ENCODE measurements at places on chromosomes 5 and 9.

- no peak for DNase-seq
Measured at GRCh38 chr5:115487756-115488155, 56.8 kb downstream of the FEM1C start.

DNA sequence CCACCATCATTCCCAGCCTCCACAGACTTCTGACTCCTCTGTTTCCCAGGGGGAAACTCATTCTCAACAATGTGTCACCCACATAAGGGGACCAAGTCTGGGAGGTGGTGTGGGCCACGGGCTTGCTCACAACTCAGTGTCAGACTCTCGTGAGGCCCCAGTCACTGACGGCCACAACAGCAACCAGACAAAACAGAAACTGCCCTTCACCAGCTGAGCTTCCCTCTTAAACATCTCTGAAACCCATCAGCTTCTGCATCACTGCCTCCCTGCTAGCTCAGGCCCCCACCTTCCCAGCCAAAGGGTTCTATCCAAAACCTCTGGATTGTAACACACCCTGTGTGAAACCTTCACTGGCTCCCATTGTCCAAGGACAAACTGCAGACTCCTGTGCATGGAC is 273.4 kb downstream of the CDK5RAP2 start:
- DNase-seq = no peak

GRCh38 chr5:154236536-154237375 is 46.2 kb downstream of the GALNT10 start:
- no peak for DNase-seq

GRCh38 chr5:171713152-171713551 is 72.5 kb upstream of the SMIM23 start:
- no peak for DNase-seq

DNA sequence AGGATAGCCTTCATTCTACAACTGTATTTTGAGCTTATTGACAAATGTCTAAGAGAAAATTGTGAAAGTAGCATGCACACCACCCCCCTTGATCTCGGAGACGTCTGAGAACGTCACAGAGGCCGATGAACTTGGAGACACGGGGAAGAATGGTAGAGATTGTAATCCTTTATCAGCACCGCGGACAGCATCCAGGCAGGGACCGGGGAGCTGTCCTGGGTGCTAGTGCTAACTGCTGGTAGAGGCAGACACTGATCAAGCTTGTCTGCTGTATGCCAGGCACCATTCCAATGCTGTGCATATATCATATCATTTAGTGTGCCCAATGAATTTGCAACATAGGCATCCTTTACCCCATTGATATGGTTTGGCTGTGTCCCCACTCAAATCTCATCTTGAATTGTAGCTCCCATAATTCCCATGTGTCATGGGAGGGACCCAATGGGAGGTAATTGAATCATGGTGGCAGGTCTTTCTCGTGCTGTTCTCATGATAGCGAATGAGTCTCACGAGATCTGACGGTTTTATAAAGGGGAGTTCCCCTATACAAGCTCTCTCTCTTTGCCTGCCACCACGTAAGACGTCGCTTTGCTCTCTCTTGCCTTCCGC is 98.8 kb downstream of the LHX2 start:
- peak; percentile 8 for DNase-seq

DNA sequence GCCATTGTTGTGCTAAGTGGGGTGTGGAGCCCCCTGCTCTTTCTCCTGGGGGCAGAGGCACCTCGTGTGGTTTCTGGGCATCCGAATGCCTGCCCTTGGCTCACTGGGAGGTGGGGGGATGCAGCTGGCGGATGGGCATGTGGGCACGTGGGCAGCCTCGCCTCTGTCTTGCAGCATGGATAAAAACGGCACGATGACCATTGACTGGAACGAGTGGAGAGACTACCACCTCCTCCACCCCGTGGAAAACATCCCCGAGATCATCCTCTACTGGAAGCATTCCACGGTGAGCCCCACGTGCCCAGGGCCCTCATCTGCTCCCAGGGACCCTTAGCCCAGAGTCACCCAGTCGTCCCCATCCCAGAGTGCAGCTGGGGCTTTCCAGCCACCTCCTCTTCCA is 25.3 kb downstream of the PTGES2 start:
- DNase-seq = no peak

- DNase-seq = no peak
Measured at GRCh38 chr9:75064307-75065025, 23.5 kb downstream of the NMRK1 start.

GRCh38 chr9:114012126-114012525 is 66.0 kb downstream of the AMBP start:
- DNase-seq = no peak

DNA sequence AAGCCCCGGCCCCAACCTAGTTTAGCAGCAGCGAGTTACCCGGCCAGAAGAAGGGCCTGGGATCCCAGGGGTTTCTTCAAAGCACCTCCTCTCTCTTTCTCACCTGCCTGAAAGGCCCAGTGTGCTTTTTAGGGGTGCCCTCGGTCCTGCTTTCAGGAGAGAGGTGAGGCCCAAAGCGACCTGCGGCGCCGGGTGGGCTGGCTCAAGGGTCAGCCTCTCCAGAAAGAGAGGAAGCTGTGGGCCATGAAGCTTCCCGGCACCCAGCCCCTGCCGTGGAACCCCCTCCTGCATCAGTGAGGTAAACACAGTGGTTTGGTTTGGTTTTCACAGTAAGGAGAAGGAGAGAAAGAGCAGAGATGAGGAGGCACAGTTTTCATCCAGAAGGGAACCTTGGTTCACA is 4.3 kb downstream of the FOXB2 start:
- no peak for DNase-seq

GRCh38 chr9:21121595-21122251 is 19.9 kb downstream of the IFNW1 start:
- DNase-seq = no peak

DNA sequence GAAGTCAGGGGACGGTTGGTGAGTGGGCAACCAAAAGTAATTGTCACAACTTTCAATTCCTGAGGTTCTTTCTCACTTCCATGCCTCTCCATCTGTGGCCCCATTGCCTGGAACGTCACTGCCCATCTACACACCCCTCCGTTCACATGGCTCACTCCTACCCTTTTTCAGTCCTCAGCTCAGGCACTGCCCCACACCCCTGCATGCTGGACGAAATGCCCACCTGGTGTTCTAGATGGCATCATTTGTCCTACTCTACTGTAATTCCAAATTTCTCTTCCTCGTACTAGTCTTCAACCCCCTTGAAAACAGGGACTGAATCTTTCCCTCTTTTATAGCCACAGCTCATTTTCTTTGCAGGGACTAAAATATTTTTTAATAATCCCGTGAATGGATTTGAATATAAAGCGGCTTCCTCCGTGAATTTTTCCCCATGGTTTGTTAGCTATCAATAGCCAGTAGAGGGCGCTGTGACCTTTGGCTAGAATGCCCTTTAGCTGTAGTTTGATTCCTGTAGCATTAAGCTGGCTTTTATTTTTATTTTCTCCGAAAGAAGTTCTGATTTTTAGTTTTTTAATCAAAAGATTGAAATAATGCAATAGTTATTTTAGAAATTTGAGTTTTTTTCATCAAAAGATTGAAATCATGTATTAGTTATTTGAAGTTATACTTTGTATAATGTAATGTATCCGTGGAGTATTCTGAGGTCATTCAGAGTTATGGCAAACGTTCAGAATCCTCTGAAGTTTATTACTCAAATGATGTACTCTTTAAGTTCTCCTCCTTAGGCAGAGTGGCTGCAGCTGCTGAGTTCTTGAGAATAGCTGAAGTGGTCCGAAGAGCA is 232.1 kb downstream of the SH3GL2 start:
- no peak for DNase-seq

DNA sequence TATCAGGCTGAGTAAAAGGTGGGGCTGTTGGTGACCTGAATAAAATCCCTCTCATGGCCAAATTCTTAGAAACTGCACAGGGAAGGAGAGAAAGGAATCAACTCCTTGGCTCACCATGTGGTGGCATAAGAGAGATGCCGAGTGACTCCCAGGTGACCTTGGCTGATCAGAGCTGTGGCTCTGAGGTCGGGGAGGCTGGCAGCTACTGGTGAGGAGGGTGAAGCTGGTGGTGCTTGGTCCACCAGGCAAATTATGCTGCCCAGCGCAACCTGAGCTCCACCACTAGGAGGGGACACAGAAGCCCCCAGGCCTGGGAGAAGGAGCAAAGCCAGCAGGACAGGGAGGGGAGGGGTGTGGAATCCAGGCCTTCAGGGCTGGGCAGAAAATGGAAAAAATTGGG is 111.2 kb upstream of the IL12B start:
- no peak for DNase-seq

GRCh38 chr5:59081693-59082092 is 498.8 kb downstream of the RAB3C start:
- DNase-seq = no peak

DNA sequence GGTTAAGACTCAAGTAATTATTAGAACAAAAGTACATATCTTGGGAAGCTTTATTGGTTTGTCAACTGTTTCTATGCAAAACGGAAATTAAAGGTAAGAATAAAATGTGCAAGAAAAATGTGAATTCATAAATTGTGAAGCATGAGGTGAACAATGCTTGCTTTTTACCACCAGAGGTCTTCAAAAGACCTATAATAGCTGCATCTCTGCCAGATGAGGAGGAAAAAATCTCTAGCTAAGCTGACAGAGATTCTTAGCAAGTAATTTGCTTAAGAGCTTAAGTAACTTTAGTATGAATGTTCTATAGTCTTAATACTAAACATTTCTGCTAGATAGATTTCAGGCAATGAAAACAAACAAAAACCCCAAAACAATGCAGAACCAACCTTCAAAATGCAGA is 54.1 kb downstream of the MRPS30 start:
- DNase-seq = no peak

GRCh38 chr5:136087961-136088871 is 44.4 kb upstream of the SMAD5 start:
- no peak for DNase-seq

- no peak for DNase-seq
Measured at GRCh38 chr9:126937444-126937843, 22.9 kb downstream of the RALGPS1 start.

DNA sequence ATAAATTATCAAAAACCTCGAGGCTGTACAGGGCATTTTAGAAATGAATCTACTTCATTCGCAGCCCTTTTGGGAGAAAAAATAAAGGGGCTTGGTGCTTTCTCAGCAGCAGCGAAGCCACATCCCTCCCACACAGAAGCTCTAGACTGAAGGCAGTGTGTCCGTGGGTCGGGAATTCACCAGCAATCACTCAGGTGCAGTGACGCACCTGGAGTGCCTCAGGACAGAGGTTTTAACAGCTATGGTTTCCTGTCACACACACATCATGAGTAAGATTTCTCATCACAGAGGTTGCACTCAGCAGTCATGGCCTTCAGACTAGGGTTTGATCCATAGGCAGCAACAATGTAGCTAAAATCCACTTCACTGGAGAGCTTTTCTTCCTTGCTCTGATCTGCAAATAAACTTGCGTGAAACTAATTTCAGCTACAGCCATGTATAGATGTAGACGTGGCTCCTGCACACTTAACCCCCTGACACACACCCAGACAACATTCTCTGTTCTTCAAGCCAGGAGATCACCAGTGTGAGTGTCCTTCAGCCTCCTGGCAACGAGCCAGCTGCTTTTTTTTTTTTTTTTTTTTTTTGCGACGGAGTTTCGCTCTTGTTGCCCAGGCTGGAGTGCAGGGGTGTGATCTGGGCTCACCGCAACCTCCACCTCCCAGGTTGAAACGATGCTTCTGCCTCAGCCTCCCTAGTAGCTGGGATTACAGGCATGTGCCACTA is 34.8 kb downstream of the DYNC2I2 start:
- DNase-seq = no peak

GRCh38 chr5:178602752-178603151 is 12.6 kb upstream of the COL23A1 start:
- DNase-seq = no peak

DNA sequence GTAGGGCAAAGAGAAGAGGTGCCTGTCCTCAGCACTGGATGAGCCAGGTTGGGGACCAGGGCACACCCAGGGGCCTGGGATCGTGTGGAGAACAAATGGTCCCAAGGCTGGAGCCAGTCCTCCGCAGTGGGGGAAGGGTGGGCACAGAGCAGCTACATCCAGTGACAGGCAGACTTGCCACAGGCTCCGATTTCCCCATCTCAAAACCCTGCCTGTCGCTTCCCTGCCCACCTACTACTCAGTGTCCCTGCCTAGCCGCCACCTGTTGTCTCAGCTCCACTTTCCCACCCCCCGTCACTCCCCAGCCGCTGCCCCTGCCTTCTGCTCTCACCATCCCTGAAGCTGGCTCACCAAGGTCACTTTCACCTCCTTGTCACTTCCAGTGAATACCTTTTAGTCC is 13.9 kb upstream of the ENHO start:
- no peak for DNase-seq

GRCh38 chr5:81315336-81315735 is 13.9 kb downstream of the ZCCHC9 start:
- no peak for DNase-seq

- DNase-seq = no peak
Measured at GRCh38 chr9:104367507-104367906, 136.6 kb upstream of the OR13F1 start.

DNA sequence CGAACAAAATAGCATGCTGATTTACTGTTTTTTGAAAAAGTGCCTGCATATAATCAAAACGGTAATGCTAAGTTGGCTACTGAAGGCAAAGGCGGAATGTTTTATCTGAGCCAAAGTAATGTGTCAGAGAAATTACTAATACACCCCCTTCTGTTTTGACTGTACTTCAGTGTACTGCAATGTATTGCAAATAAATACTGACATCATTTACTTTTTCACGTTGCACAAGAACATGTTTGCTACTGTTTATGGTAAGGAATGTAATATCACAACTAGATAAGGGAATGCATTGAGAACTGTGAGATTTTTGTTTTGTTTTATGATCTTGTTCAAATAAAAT is 813 bp upstream of the AGTPBP1 start:
- DNase-seq = no peak

DNA sequence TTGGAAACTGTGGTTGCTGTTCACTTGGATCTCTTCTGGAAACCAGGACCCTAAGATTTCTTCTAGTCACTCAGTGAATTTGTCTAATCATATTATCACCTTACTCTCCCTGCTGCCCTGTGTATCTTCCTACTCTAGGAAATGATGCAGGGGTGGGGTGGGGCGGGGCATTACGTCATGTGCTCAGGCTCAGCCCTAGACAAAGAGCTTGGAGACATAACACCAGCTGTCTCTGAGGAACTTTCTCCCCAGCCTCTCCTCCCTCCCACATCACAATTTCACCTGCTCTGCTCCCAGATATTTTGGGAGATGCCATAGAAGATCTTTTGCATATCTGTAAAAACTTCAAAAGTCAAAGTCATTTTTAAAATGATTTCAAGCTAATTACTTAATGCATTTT is 470.4 kb downstream of the ZSWIM6 start:
- no peak for DNase-seq

- no peak for DNase-seq
Measured at GRCh38 chr9:35481347-35481975, 8.4 kb upstream of the RUSC2 start.

DNA sequence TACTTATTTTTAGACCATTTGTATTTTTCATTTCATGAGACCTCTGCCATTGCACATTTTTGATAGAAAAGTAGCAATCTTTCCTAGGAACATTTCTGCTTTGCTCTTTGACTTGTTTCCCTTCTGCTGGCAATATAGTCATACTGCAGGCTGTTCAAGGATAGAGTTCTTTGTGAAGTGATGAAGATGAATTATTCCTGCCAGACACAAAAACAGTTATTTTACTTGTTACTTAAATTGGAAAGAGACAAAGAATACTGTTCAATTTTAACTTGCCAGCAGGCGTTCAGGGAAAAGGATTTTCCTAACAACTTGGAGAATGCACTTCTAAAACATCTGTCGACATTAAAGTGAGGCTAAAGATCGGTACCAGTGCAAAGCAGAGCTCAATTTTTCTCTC is 251.7 kb upstream of the ACTBL2 start:
- DNase-seq = no peak
